ENCODE measurements at places on chromosomes 16 and 17.

DNA sequence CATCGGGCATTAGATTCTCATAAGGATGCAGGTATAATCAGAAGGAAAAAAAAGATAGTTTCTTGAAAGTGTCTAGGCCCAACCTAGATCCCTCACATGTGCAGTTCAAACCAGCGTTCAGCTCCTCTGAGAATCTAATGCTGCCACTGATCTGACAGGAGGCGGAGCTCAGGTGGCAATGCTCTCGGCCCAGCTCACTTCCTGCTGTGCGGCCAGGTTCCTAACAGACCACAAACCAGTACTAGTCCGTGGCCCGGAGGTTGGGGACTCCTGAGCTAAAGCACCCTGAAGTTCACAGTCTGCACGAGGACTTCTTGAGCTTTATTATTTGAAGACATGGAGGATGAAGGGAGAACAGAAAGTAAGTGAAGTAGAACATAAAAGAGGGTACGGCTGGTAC lies 16.8 kb downstream of the SMCR8 start:
- DNase-seq, result peak; percentile 26

- DNase-seq, result peak; percentile 84
Measured at GRCh38 chr16:57810197-57811031, 8.1 kb upstream of the KIFC3 start.

DNA sequence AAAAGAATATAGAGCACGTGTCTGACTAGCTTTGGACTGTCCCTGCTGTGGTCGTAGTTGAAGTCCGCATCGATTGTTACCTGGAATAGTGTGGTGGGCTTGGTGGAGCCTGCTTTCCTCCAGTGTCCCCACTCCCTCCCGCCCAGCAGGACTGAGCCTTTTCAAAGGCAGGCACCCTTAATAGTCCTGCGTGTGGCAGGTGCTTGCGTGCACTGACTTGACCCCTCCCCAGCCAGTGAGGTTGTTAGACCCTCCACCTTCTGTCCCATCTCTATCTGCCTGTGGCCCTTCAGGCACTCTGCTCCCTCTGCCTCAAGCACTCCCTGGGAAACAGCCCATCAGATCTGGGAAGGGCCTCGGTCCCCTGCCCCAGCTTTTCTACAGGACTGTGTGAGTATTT lies 36.6 kb downstream of the TMEM11 start:
- no peak for DNase-seq

DNA sequence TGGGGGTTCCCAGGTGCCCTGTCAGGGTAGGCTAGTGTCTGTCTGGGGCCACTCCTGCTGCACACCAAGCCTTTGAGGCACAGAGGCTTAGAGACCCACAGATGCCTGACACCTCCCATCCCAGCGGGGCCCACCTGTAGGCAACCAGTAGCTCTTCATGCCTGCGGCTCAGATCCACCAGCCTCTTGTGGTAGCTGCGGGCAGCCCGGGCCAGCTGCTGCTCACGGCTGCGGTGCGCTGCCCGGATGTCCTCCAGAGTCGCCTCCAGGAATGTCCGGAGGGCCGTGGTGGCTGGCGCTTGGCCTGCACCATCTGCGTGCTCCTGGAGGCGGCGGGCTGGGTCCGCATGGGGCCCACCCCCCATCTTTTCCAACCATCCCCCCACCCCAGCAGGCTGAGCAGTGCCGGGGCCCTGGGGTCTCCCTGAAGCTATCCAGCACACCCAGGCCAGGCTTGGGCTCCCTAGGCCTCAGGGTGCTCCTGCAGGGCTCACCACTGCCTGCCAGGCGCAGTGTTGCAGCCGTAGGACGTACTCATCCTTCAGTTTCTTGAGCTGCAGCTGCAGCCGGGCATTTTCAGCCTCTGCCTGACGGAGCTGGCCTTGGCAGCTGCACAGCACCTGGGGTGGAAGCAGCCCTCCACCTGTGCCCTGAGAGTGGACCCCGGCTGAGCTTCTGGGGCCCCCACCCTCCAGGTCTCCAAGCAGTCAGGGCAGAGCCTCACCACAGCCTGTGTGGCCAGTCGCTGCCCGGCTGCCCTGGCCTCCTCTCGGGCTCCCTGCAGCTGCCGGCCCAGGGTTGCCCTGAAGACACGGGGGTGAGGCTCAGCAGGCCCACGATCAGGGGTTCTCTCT lies 1.8 kb downstream of the CCDC78 start:
- no peak for DNase-seq
